Cerebellum (tissue), 4 donors: ENCODE measurements at places on chromosomes 6 and 20.

DNA sequence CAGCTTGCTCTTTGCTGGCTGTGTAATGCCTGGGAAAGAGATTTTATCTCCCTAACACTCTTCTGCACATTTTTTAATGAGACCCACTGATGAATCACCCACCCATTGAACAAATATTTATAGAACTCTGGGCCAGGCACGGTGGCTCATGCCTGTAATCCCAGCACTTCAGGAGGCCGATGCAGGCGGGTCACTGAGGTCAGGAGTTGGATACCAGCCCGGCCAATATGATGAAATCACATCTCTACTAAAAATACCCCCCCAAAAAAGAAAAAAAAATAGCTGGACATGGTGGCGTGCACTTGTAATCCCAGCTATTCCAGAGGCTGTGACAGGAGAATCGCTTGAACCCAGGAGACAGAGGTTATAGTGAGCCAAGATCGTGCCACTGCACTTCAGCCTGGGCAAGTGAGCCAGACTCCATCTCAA is 82.1 kb upstream of the SIRPA start:
- no peak for DNase-seq

GRCh38 chr20:51144476-51144875 is 121.6 kb upstream of the KCNG1 start:
- DNase-seq, result no peak

DNA sequence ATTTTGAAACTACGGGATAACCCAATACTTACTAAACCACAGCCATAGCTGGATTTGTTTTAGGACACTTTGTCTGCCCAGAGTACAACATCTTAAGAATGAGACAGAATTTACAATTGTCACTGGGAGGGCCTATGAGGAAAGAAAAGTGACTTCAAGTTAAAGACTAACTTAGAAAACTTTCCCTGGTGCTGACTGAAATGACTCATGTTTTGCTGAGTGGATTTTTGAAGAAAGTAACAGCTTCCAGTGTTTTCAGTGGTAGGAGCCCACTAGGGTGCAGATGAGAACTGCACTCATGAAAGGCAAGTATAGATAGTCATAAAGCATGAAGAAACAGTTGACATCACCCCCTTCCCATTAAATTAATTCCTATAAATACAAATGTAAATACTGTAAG is 988.2 kb upstream of the MAP3K7 start:
- no peak for DNase-seq

- peak; percentile 88 for DNase-seq
Measured at GRCh38 chr6:23180504-23181293, 611.3 kb downstream of the HDGFL1 start.

GRCh38 chr6:106918115-106918514 is 56.4 kb downstream of the CD24 start:
- no peak for DNase-seq

DNA sequence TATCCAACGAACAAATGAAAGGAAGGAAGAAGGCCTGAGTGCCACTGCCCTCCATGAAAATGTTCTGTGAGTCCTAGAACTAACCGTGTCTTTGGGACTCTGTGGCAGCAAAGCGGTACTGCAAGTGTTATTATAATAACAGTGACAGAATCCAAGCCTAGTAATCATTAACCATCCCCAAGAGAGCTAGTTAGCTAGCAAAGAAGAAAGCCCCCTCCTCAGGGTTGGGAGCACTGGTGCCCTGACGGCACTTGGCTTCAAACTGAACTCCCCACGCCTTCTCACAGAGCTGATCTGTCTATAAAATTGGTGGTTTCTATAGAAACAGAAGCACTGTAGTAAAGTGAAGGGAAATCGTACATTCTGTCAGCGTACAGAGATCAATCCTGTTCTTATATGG is 239.8 kb downstream of the PTPRT start:
- DNase-seq, result no peak

GRCh38 chr6:89375427-89376267 is 23.1 kb upstream of the UBE2J1 start:
- peak; percentile 80 for DNase-seq

DNA sequence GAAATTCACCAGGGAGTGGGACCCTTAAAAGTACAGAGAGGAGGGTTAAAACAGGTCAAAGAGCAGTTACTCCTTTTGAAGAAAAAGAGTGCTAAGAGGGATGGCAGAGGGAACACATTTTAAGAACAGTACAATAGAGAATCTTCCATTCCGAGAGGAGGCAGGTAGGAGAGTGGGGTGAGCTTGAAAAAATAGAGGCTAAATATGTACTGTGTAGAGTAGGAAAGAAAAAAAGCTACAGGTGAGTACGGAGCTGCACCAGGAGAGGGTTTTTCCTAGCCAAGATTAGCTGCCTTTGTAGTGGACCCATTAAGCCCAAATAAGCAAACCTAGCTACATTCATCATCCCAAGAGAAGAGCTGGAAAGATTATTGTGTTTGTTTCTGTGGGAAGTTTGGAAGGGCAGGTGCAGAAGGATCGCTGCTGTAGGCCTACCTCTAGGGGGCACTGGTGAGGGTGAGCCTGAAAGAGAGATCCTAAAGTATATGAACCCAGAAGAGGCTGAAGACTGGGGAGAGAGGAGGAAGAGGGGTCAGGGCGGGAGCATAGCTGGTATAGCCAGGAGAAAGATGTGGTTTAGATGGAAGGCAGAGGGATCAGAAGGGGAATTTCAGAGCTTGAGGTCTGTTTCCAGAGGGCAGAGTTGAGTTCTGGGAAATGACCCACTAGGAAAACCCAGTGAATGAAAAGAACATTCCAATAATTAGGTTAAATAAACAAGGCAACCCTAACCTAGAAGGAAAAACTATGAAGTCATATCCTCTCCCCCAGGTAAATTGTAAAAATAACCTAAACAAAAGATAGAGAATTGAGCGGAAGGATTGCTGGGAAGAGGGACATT is 50.2 kb upstream of the HINT3 start:
- DNase-seq, result no peak

DNA sequence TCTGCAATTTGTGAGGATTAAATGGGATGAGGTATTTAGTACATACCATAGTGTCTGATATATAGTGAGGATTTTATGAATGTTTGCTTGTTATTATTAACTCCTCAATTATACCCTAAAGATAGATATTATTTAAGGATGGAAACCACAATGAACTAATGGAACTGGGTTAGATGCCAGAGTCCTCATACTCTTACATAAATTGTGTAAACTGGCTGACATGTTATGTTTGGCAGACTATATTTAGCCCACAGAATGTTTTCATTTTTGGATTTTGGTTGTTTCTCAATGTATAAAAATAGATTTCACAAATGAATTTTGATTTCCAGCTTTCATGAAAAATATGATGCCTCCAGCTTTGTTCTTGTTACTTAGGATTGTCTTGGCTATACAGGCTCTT is 37.6 kb downstream of the HTR1B start:
- no peak for DNase-seq
